ENCODE measurements at places on chromosomes 12 and 14.

- no peak for DNase-seq
Measured at GRCh38 chr12:116186482-116187150, 90.9 kb downstream of the MED13L start.

DNA sequence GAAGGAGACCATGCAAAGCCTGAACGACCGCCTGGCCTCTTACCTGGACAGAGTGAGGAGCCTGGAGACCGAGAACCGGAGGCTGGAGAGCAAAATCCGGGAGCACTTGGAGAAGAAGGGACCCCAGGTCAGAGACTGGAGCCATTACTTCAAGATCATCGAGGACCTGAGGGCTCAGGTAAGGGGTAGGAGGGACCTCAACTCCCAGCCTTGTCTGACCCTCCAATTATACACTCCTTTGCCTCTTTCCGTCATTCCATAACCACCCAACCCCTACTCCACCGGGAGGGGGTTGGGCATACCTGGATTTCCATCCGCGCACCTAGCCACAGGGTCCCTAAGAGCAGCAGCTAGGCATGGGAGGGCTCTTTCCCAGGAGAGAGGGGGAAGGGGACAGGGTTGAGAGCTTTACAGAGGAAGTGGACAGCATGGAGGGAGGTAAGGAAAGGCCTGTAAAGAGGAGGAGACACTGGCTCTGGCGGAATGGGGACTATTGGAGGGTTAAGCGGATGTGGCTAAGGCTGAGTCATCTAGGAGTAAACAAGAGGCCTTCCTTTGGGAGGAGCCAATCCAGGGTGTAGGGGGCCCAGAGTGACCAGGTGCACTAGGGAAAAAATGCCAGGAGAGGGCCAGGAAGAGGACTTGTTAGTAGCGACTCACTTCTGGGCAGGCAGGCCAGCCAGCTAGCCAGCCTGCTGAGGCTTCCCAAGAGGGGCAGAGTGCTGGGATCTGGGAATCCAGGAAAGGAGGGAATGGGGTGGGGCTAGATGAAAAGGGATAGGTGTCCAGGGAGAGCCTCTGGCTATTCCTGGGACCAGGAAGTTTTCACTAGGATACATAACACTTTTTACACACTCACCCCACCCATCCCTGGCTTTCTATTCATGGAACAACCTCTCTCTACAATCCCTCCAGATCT lies 754 bp downstream of the KRT18 start:
- no peak for DNase-seq

DNA sequence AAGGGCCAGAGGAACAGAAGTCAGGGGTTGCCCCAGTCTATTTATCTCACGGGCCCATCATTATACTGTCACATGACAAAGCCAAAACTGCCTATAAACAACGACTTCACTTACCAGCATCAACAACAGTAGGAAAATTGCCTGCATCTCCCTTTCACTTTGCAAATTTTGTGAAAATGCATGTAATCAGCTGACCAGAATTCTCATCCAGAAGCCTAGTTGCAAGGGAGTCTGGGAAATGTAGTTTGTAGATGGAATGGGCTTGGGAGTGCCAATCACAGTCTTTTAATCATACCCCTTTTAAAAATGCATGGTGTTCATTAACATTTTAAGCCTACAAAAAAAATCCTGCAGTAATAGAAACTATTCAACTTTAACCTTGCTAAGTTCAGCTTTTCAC lies 369.3 kb upstream of the TMPO start:
- DNase-seq, result no peak

DNA sequence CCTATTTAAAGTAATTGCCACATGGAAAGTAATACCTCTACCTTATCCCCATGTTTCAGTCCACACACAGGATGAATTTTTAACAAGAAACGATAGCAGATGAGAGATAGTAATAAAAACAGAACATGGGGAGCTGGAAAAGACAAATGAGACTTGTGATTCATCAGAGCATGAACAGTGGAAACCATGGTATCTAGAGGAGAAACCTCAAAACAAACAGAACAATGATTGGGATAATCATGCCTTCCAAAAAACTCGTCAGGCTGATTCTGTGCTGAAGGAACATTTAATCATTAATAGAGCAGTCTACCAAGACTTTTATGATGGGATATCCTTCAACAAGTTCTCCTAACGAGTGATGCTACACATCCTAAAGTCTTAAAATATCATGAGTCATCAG lies 1390.7 kb downstream of the FSCB start:
- peak; percentile 1 for DNase-seq

DNA sequence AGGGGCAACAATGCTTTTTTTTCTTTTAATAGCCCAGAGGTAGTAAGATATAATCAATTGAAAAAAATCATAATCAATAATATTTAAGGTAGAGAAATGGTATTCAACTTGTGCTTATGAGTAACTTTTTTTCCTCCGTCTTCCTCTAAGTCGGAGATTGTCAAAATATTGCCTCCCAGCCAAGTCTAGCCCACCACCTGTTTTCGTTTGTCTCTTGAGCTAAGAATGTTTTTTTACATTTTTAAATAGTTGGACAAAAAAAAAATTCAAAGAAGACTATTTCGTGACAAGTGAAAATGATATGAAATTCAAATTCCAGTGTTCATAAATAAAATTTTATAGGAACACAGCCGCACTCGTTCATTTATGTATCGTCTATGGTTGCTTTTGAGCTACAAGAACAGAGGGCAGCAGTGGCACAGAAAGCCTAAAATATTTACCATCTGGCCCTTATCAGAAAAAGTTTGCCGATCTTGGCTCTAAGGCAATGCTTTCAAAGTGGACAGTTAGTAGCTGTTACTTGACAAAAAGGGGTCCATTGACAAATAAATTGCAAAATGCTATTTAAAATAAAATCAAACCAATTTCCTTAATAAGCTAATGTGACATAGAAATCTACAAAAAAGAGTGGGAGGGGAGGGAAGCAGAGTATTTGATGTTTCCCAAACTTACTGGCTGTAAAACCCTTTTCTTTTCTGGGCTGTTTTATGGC lies 40.8 kb upstream of the MAX start:
- DNase-seq, result no peak

- DNase-seq, result no peak
Measured at GRCh38 chr12:42221726-42222125, 16.3 kb downstream of the YAF2 start.

DNA sequence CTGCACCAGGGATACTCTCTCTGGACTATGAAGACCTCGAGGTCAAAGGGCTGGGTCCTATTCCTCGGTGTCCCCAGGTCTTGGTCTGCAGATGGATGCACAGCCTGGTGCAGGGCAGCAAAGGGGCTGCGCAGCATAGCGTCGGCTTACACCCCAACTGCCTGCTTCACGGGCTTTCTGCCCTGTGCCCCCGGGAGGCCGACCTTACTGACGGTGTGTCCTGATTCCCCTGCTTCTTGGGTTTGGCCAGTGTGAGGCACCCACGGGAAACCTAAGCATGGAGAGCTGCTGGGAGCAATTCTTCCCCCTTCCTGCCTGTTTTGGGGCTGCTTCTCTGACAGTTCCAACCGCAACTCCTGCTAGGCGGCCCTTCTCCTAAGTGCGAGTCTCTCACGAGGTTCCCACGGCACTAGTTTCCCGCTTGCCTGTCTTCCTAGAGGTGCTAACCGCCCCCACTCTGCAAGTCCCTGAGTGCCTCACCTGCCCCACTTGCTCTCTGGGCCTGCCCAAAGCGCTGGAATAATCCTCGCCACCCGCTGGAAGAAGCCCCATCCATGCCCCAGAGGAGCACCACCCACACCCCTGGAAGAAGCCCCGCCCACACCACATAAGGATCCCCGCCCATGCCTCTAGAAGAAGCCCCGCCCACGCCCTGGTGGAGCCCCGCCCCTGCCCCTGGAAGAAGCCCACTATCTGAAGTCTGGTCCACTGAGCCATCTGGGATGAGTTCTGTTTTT lies 54.0 kb downstream of the PRIMA1 start:
- no peak for DNase-seq

- DNase-seq, result no peak
Measured at GRCh38 chr14:24092110-24092504, 2.0 kb upstream of the PCK2 start.

DNA sequence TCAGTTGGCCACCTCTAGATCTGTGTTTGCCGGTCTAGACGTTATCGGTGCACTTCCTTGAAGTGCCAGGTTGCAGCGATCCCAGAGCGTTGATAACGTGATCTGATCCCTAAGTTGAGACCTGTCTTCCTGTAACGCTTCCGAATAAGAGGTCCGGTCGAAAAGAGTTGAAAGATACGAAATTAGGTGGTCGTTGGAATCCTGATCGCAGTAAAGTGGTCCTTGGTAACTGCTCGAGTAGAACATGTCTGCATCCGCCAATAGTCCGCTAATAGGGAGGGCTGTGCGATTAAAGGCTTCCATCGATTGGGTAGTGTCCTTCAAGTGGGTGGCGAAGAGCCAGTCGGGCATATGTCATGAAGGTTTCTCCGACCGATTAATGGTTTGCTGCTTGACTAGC lies 2.7 kb downstream of the SRSF5 start:
- DNase-seq, result no peak

GRCh38 chr12:16606991-16607390 lies 1.0 kb upstream of the LMO3 start:
- DNase-seq, result no peak

GRCh38 chr14:80946797-80947196 lies 5.3 kb upstream of the CEP128 start:
- DNase-seq, result no peak

DNA sequence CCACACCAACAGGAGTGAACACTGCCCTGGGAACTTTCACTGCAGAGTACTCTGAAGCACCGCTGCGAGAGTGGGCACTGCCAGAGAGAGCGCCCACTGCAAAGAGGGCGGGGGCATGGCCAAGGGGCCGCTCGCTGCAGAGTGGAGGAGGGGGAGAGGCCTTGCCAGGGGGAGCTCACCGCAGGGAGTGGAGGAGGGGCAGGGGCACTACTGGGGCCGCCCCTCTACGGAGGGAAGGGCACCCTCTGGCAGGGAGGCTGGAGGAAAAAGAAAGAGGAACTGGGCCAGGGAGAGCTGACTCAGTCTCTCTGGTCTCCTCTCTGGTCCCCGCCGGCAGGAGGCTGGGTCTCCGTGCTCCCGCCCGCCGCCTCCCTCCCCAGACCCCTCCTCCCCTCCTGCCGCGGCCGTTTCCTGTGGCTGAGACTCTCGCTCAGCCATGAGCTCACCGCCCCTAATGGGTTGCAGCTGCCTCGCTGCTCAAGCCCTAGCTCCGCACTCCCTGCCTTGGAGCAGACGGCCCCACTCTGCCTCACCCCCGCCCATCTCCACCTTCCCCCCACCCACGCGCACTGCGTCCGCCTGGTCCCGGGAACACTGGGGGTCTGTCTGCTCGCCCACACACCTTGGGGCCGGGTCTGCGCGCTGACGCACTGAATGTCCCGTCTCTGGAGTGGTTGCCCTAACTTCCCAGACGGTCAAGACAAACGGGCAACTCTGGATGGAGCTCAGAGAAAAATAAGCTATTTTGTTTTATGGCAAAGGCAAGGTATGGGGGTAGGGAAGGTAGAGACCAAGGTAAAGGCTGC lies 1.3 kb downstream of the ARHGEF40 start:
- peak; percentile 98 for DNase-seq
